CD4-positive, alpha-beta T cell (primary cell): ENCODE measurements at places on chromosomes 11 and 22. TPM values are rescaled to one million over a fixed set of nuclear protein-coding genes. Genes with fewer than 3 reads are reported as not detected.

CECR2 gene
- not detected for total RNA-seq

MS4A12 gene
- not detected for total RNA-seq

LDHAL6A gene
- not detected for total RNA-seq

BACE1 gene
- total RNA-seq: 0.38 TPM

MS4A7 gene
- not detected for total RNA-seq

TTC28 gene
- 5.7 TPM for total RNA-seq

DNA sequence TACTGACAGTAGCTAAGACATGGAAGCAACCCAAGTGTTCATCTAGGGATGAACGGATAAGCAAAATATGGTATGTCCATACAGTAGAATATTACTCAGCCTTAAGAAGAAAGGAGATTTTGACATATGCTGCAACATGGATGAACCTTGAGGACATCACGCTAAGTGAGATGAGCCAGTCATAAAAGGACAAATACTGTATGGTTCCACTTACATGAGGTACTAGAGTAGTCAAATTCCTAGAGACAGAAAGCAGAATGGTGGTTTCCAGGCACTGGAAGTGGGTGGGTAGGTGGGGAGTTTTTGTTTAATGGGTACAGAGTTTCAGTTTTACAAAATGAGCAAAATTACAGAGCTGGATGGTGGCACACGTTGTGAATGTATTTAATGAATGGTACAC lies 18.1 kb downstream of the CHST1 start:
- DNase-seq: no peak

DNA sequence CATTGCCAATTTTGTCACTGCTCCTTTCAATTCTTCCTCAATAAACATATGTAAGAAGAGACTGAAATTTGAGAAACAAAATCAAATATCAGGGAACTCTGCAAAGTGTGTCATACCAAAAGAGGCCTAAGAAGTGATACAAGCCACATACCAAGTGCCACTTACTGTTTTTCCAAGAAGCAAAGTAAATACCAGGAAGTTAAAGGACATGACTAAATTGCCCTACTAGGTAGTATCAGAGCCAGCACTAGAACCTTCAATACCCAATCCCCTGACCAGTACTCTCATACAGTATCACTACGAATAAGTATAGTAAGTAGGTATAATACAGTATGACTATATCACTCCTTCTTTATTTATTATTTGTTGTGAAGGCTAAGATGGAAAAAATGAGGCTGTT lies 13.6 kb downstream of the MAML2 start:
- DNase-seq: no peak

- DNase-seq: no peak
These were observed 14.1 kb upstream of the KCNQ1OT1 start for GRCh38 chr11:2713661-2714462.

DNA sequence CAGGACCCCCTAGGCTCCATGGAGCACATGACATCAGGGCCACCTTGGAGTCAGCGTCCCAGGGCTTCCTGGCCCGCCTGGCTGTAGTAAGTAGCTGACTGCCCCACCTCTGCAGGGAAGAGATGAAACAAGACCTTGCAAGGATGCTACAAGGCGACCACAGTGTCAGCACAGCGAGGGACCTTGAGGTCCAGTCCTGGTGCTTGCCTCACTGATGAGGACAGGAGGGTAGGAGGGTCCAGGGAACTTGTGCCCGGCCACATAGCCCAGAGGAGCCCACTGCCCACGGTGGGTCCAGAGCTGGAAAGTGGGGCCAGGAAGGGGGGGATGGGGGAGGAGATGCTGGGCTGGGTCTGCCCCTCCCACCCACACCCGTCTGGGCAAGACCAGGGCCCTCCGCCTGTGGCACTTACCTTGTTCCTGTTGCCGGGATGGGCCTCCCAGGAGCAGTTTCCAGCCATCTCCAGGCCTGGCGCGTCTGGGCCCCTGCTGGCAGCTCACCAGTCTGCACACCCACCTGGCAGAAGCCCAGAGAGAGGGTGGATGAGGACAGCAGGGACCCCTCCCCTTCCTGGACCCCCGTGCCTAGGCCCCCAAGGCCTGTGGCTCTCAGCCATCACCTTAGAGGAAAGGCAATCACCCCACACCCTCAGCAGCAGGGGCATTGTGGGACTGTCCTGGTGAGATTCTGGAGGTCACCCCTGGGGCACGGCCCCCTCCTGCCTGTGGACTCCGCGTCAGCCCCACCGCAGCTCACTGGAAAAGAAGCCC lies 3.4 kb downstream of the MRGPRF start:
- no peak for DNase-seq

GRCh38 chr11:108207683-108208060 lies 14.8 kb downstream of the NPAT start:
- DNase-seq: no peak

DNA sequence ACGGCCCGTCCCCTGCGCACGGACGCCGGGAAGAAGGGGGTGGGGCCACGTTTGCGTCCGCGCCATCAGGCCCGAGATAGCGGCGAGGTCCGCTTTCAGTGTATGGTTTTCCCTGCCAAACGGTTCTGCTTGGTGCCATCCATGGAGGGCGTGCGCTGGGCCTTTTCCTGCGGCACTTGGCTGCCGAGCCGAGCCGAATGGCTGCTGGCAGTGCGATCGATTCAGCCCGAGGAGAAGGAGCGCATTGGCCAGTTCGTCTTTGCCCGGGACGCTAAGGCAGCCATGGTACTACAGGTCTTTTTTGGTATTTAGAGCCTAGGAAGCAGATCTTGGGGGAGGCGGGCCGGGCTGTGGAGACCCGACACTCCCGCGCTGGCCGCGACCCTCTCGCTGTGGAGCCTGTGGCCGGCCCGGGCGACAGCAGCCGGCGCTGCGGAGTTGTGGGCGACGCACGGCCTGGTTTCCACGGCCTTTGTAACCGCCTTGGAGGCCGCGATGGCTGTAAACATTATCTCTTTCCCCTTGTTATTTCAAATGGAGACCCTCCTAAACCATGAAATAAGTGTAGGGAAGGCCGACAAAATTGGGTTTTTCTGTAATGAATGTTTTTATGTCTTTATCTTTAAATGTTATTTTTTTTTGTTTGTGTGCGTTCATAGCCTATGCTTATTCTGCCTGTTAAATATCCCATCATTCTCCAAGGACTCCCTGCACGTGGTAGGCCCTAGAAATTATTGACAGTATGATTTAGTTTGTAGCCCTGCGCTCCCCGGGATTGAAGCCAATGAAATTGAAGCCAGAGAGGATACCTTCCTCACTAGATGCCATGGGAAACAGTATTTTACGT lies at the start of gene AASDHPPT:
Gene AASDHPPT (plus strand): TSS at position 54 of the 847 bp plus-strand sequence. CDS start 49 bp downstream, at position 103.
- peak; percentile 4 for DNase-seq

GRCh38 chr22:35192129-35192918 lies 65.0 kb upstream of the HMGXB4 start:
- no peak for DNase-seq

DNA sequence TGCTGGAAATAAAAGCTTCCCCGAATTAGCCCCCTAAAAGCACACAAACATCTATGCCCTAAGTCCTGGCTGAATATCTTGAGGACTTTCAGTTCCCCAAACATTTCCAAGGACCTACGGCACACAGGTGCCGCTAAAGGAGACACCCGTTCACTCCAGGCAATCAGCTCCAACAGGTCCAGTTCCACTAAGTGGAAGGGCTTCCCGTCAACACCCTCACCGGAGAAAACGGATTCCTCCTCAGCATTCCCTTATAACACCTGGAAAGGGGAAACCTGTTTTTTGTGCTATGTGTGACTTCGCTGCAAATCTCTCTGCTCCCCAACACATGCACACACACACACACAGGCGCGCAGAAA lies 3.9 kb downstream of the TENM4 start:
- DNase-seq: no peak

GRCh38 chr11:93819966-93820695 lies 30.3 kb downstream of the VSTM5 start:
- DNase-seq: no peak

- no peak for DNase-seq
These were observed 15.8 kb downstream of the LINC01488 start for GRCh38 chr11:69497221-69497787.

- DNase-seq: no peak
These were observed 159.7 kb downstream of the DDX10 start for GRCh38 chr11:108824545-108824944.

DNA sequence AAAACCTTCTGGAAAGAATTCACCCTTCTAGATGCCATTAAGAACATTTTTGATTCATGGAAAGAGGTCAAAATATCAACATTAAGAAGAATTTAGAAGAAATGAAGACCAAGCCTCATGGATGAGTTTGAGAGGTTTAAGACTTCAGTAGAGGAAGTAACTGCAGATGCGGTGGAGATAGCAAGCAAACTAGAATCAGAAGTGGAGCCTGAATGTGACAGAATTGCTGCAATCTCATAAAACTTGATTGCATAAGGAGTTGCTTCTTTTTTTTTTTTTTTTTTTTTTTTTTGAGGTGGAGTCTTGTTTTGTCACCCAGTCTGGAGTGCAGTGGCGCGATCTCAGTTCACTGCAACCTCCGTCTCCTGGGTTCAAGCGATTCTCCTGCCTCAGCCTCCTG lies 51.6 kb downstream of the MS4A13 start:
- DNase-seq: no peak

- DNase-seq: no peak
These were observed 63.9 kb downstream of the TP53I11 start for GRCh38 chr11:44886790-44887140.

DNA sequence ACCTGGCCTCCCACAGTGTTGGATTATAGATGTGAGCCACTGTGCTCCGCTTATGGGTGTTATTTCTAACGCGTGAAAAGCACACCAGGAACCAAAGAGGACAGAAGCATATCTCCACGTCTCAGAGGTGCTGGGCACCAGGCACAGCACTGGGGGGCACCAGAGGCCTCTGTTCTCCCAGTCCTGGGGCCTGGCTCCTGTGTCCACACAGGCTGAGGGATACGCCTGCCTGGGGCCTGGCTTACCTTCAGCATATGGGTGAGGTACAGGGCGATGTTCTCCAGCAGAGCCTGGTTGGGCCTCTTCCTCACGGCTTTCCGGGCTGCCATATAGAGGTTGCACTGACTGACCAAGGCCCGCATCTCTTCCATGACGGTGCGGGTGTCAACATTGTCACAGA lies 24.7 kb upstream of the NAP1L4 start:
- DNase-seq: no peak
